ENCODE measurements at places on chromosomes 16 and 17. TPM values are rescaled to one million over a fixed set of nuclear protein-coding genes. Genes with fewer than 3 reads are reported as not detected.

Gene SLC12A3
- 0.05 TPM for polyA plus RNA-seq

Gene MARVELD3
- polyA plus RNA-seq, result 0.15 TPM

Gene TEKT1
- polyA plus RNA-seq, result not detected

- no peak for DNase-seq
These were observed 234.3 kb upstream of the CIBAR2 start for GRCh38 chr16:85346404-85347212.

DNA sequence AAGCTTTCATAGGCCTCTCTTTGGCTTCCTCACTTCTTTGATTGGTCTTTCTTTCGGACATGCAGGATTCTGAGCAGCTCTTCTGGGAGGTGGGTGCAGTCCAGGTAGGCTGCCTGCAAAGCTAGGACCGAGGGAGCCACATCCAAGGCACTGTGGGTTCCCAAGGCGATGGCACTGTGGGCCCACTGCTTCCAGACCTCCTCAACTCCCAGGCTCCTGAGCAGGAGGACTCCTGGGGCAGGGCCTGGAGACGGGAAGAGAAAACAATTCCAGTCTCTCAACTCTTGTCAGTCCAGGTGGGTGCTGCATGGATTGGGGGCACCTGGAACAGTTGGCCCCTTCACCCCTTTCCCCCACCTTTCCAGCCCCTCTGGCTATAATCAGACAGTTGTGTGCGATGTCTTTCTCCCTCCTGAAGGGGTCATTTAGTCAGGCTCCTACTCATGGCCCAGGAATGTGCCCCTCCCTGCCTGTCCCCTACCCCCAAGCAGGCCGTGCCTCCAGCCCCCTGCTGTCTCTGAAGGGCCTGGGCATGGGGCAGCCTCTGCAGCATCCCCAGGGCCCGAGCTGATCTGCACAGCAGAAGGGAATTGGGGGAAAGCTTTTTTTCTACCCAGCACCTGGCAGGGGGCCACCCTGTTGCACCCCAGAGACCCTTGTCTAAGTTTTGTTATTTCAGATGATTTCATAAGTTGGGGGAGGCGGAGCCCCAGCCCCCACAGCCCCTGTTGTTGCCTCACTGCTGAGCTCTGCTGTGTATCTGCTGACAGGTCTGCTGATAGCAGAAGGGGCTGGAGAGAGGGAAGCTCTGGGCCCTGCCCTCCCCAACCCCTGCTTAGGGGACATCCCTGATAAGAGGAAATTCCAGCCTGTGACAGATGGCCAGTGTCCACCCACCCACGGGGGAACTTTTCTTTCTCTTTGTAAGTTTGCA lies 330.3 kb downstream of the SEC14L1 start:
- no peak for DNase-seq

DNA sequence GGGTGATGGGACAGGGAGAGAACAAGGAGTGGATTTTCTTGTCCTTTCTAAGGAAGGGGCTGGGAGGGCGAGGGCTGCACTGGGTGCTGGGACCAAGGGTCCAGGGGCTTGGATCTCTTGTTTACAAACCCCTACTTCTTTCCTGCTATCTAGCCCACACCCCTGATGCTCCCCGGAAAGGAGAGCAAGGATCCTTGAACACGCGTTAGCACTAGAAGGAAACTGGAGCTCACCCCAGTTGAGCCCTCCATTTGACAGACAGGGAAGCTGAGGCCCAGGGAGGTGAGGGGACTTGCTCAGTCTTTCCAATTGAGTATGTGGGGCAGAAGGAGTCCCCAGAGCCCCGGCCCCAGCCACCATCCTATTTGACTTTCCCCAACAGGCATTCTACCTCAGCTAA lies 4.6 kb upstream of the ITGAE start:
- no peak for DNase-seq

DNA sequence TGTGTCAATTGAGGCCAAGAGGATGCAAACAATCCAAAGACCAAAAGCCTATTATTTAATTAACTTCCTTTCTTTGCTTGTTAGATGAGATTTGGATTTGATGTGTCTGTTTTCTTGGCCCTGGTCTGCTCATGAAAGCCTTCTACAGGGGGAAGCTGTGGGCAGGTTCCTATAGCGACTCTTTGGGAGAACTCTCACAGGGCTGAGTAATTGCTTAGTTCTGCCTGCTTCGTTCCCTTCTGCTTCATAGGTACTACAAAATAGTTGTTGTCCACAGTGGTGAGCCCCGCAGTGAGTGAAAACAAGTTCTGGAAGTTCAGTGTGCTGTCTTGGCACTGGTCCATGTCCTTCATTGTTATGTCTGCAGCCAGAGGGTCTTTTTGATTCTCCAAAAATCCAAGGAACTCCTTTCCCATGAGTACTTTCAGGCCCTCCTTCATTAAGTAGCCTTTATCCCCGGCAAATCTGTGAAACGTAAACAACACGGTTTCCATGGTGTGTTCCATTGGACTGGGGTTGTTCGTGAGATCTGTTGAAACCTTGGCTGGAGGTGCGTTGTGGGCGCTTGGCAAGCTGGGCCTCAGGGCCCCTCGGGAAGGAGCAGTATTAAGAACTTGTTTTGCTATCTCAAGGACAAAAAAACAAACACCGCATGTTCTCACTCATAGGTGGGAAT lies 30.0 kb upstream of the ANKRD40CL start:
- DNase-seq, result no peak

DNA sequence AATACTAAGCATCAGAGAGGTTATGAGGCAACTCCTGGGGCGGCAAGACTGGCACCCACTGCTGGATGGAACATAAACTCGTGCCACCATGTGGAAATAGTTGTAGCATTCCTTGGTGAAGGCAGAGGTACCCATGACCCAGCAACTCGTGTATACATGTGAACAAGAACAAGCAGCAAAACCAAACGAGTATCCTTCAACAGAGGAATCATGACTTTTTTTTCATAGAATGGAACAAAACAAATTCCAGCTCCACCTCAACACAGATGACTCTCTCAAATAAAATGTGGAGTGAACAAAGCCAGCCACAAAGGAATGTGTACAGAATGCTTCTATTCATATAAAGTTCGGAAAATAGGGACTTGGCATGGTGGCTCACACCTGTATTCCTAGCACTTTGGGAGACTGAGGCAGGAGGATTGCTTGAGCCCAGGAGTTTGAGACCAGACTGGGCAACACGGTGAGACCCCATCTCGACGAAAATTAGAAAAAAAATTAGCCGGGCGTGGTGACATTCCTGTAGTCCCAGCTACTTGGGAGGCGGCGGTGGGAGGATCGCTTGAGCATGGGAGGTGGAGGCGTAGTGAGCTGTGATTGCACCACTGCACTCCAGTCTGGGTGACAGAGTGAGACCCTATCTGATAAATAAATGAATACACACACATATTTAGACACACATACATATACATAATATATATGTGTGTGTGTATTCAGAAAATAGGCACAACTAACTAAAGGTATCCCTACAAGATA lies 35.3 kb downstream of the B9D1 start:
- no peak for DNase-seq

- no peak for DNase-seq
These were observed 10.9 kb downstream of the TRAP1 start for GRCh38 chr16:3706253-3707012.

DNA sequence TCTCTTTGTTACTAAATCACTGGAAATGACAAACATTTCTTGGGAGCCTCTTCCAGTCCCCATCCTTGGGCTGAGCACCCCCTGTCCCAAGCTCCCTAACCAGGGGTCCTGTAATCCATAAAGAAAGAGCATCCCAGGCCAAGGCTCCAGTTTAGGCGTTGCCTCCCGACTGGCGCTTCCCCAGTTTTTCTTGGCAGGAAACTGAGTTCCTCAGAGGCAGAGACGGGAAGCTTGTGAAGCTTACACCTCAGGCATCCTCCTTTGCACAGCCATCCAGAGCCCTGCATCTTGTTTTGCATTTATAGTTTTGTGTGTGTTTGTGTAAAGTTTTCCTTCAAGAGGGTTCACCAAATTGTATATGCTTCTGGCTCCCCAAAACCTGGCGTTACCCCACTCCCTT lies 7.1 kb downstream of the COPZ2 start:
- DNase-seq, result no peak

GRCh38 chr17:7463372-7463846 lies 16.0 kb downstream of the ZBTB4 start:
- DNase-seq, result no peak

Data from hindlimb muscle (tissue), 1 donor.